ENCODE measurements at places on chromosomes 13 and 19.

GRCh38 chr19:45881082-45881908 lies 4.6 kb downstream of the IRF2BP1 start:
- DNase-seq: no peak

DNA sequence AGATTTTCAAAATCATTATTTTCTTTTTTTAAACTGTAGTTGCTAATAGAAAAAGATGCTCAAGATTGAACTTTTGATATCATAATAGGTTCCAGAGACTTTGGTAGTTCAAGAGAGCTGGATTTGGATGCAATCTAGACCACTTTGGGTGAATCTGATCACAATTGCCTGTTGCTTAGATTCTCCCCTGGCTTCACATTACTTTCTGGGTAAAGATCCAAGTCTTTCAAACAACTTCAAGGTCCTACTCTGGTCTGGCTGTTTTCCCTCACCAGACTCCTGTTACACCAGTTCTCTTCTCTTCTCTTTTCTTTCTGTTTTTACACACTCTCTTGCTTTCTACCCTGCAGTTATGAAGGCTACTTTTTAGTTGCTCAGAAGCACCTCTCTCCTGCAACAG lies 7.4 kb upstream of the SPRY2 start:
- DNase-seq: no peak

DNA sequence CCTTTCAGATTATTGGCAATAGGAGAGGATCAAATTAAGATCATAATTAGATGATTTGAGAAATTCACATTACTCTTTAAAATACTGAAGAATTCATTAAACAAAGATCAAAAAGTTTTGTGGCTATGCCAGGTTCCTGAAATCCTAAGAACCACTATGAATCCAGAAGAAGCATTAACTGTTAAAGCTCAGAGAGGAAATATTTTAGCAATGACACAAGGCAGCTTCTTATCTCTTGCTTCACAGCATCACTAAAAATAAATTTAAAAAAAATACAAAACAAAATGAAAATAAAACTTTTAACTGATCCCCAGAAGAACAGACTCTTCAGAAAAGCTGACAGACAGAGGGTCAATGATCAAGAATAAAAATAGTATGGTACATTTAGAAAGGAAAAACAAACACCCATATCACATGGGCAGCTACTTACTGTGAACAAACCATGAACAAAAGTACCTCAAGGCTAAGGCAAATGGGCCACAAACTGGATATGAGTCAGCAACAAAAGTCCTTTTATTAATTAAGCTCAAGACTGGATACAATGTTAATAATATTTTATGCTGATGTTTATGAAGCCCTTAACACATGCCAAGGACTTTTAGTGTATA lies 19.6 kb downstream of the RNF6 start:
- DNase-seq: no peak

- no peak for DNase-seq
Observed at GRCh38 chr13:24683351-24683750, 3.1 kb downstream of the ATP12A start.

- no peak for DNase-seq
Observed at GRCh38 chr19:9436358-9436757, 985 bp upstream of the ZNF266 start.

DNA sequence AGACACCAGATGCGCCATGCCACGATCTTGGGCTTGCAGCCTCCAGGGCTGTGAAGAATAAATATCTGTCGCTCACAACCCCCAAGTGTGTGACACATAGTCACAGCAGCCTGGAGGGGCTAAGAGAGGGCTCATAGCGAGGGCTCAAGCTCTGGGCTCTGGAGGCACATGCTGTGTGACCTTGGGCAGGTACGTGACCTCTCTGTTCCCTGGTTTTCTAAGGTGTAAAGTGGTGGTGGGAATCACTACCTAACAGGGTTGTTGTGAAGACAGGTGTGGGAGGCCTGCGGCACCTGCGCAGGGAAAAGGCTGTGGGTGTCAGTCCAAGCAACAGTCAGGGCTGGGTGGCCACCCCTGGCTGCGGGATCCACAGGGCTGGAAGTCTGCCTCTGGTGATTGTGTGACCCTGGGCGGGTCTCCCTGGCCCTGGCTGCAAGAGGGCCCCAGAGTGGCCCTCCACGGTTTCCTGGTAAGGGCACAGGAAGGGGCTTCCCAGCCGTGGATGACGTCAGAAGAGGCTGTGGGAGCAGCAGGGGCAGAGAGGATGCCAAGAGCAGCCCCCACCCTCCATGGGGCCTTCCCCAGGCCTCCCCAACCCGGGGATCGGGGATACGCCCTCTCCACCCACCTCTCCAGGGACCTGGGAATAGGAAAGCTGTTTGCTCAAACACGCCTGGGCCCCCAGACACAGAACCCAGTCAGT lies 218.8 kb upstream of the SGCG start:
- no peak for DNase-seq

DNA sequence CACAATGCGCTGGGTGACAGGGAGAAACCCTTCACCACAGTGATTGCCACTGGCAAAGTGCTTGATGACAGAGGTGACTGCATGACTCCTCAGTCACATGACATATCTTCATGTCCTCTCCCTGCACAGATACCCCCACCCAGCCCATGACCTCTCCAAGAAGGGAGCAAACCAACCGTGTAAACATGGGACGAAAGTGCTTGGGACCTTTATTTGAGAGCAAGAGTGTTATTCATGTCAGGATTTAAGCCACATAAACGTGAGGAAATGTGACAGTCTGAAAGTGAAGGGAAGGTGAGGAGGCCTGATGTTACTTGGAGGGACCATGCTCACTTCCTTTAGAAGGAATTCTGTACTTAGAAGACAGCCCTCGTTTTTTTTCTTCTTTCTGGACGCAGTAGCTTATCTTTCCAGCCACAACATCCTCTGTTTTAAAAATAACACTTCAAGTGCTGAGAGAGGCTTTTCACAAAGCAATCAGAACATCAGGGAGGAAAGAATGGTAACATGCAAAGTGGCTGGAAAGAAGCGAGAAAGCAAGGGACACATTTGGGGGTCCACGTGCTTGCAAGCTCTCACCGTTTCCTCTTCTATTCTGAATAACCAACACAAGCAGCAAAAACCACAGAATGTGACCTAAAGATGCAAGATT lies 35.6 kb downstream of the EPS15L1 start:
- DNase-seq: no peak

All from epithelial cell of esophagus (primary cell).